ENCODE measurements at places on chromosomes 16 and 17.

DNA sequence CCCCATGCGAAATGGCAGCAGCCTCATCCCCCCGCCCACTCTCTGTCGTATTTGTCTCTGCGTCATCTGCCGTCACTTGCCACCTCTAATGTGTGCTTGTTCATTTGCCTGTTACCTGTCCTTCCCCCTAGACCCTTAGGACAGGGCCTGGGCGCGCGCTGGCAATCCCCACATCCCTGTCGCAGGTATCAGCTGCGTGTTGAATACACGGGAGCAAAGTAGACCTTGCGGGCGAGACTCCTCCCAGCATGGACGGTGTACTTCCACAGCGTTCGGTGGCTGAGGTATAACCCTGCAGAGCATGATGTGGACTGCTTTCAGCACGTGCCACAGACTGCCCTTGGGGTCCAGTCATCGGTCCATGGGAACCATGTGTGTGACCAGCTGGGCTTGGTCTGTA, 170.1 kb upstream of the CHMP6 start:
- no peak for DNase-seq

- DNase-seq: peak; percentile 14
Measured at GRCh38 chr16:86575754-86576557, 2.4 kb upstream of the FOXL1 start.

DNA sequence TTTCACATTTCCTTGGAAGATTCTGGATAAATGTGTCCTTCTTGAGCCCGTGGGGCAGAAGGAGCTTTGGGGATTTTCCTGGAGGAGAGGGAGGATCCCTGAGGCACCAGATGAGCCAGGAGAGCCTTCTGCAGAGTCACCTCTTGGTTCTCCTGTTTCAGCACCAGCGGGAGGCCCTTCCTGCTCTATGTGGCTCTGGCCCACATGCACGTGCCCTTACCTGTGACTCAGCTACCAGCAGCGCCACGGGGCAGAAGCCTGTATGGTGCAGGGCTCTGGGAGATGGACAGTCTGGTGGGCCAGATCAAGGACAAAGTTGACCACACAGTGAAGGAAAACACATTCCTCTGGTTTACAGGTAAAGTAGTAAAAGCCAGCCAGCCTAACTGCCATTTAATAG, 77.1 kb downstream of the ARSG start:
- DNase-seq: no peak

DNA sequence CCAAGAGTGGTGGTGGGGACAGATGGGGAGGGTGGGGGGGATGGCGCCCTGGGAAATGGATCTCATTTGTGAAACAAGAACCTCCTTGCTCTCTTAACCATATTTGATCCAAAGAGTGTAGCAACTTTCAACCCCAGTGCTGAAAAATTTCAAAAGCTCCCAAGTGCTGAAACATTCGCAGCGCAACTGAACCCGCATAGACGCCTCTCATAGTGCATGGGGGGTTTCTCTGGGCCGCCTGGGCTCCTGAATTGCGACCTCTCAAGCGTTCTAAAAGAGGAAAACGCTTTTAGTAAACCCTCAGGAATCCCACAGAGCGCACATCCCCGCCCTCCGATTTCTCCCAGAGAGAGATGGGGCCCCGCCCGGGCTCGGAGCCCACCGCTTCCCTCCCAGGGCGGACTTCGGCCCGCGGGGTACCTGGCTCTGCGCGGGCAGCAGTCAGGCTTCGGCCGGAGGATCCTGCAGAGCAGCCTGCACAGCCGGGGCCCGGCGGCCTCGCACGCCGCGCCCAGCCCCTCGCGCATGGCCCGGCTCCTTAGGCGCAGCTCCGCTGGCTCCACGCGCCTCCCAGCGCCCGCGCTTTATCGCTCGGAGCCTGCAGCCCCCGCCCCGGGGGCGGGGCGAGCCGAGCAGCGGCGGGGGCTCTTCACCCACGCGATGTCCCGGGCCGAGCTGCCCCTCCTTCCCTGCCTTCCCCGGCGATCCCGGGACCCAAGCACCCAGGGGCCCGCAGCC, 7.0 kb downstream of the NOS2 start:
- DNase-seq: no peak

DNA sequence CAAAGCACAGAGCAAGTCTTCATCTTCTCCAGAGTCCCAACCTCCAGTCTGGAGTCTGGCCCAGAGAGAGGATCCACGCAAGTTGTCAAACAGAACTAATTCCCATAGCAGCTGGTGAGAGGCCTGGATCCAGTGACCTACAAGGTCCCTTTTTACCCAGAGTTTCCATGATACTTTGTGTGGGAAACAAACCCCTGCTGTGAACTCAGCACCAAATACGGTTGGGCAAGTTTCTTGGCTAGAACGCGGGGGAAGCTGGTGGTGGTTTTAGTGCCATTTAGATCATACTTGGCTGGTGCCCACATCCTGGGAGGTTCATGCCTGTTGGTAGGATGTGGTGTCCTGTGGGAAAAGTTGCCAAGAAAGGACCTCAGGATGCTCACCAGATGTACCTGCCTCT, 18.1 kb downstream of the TMC7 start:
- DNase-seq: no peak

DNA sequence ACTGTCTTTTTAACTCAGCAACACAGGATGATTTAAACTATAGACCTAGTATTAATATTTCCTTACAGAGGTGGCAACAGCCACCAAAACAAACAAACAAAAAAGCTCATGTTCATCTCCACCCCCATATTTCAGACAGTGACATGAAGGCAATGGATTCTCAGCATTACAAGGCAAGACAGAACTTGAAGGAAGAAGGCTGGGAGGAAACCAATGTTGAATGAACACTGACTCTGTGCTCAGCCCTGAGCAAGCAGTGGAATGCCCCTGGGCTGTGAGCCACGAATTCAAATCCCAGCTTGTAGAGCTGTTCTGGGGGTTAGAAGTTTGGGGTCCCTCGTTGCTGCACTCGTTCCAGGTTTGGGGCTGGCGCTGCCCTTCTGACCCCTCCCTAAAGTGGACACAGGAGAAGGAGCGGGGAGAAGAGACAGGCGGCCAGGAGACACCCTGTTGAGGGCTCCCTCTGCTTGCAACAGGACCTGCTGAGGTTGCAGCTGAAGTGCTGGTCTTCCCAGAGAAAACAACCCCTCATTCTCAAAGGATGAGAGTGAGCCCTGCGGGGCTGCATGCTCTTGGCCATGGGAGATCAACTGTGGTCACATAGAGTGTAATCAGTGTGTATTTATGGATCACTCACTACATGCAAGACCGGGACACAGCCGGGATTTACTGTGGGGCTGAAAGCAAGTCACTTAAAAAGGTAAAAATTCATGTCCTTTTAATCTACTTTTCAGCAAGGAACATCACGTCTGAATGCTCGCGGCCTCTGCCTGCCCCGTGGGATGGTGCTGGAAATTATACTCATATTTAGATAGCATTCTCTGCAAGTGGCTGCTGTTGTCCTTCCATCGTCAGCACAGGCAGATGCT, 34.3 kb downstream of the MYH3 start:
- DNase-seq: no peak

GRCh38 chr16:53678155-53678554, 25.5 kb downstream of the RPGRIP1L start:
- DNase-seq: no peak

DNA sequence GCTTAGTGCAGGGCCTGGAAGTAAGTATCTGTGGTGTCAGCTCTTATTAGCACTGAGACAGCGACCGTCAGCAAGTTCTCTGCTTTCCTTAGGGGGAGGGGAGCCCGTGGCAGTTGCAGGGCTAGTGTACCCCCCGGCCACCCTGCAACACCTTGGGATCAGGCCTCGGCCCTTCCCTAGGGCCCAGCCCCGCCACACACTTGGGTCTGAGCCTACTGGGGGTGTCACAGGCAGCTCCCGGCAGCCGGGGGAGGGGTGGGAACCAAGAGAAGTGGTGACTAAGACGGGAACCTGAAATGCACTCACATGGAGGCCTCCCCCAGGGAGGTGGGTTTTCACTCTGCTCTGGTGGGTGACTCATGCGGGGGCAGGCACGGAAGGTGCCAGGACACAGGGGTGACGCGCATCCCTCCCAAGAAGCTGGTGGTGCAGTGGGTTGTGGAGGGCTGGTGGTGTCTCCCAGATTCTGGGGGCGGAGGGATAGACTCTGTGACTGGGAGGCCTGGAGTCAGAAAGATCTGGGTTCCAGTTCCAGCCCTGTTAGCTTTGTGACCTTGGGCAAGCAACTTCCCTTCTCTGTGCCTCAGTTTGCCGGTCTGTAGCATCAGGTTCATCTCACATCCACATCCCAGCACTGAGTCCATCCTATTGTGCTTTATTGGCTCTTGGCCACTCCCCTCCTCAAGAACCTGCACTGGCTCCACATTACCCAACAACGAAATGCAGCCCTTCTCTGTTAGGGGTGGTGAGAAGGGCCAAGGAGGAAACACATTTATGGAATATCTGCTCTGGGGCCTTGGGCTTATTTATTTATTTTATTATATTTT, 44.5 kb downstream of the LAT start:
- DNase-seq: peak; percentile 81

GRCh38 chr16:29310852-29311314, 95.6 kb downstream of the NPIPB11 start:
- no peak for DNase-seq

GRCh38 chr17:21298056-21298982, 13.8 kb downstream of the MAP2K3 start:
- no peak for DNase-seq

DNA sequence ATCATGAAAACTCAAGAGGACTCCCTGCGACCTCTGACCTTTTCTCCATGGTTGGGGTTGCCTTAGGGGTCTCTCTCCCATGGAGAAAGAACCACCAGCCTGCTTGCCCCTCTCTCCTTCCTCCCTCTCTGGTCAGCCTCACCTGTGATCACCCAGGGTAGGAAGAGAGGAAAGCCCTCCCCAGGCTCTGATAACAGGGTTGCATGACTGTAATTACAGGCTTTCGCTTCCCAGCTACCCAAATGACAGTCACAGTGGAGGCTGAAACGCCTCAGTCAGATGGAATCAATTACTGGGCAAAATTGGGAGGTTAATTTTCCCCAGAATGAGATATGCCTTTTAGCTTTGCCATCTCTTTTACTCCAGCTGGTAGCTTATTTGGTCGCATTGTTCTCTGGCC, 265.8 kb upstream of the SOX9 start:
- DNase-seq: no peak

DNA sequence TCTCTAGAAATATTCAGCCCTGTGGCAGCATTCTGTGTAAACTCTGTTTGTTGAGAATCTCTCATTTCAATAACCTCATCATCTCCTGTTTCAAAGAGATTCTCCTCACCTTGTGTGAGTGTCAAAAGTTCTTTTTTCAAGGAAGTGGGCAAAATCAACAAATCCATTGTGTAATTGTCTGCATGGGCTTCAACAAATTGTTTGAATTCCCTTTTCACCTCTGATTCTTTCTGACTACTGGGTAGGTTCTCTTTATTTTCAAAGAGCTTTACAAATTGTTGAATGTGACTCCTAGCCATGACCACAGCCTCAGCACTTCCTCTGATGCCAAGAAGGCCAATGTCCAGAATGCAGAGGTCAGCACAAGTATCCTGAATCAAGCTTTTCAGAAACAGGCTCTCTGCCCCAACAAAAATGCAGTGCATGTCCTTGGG, 48.0 kb downstream of the N4BP1 start:
- no peak for DNase-seq

DNA sequence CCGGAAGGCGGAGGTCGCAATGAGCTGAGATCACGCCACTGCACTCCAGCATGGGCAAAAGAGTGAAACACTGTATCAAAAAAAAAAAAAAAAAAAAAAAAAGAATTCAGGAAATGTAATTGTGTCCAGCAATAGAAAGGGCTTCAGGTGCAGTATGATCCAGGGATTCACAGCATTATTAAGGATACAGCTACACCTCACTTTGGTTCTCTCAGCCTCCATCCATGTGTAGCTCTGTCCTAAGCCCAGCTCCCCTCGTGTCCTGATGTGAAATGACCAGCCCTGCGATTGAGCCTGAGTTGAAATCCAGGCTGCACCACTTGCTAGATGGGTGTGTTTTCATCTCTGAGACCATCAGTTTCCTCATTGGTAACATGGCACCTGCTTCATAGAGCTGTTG, 3.0 kb downstream of the SLC5A10 start:
- DNase-seq: no peak

GRCh38 chr16:30920891-30921290, 2.5 kb upstream of the FBXL19 start:
- DNase-seq: no peak

DNA sequence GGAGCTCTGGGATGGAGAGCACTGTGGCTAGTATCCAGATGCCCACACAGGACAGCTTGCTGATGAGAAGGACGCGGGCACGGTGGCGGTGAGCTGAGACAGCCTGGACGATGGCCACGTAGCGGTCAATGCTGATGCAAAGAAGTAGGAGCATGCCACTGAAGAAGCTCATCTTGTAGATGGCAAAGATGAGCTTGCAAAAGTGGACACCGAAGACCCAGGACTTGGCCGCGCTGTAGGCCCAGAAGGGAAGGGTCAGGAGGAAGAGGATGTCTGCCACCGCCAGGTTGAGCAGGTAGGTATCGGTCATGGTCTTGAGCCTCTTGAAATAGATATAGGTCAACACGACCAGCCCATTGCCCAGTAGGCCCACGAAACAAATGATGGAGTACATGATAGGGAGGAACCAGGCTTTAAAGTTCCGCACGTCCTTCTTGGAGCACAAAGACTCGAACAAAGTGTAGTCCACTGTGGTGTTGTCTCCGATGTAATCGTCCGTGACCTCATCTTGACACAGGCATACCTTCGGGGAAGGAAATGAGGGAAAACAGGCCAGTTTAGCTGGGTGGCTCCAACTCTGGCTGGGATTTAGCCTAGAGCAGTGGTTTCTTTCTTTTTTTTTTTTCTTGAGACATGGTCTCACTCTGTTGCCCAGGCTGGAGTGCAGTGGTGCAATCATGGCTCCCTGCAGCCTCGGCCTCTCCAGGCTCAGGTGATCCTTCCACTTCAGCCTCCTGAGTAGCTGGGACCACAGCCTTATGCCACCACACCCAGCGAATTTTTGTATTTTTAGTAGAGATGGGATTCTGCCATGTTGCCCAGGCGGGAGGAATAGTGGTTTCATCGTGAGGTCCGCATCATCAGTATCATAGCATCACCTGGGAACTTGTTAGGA, 9.7 kb downstream of the CCR7 start:
- DNase-seq: no peak

GRCh38 chr16:85484347-85485300, 128.5 kb upstream of the GSE1 start:
- no peak for DNase-seq

GRCh38 chr16:381789-382717, at the start of gene PGAP6:
Gene PGAP6 (minus strand): TSS chr16:381978. CDS start chr16:381821, 157 bp downstream.
- DNase-seq: peak; percentile 41

GRCh38 chr17:51397361-51398127, 137.2 kb downstream of the UTP18 start:
- DNase-seq: no peak

All from CD4-positive, alpha-beta T cell treated with Interleukin-4 for 4 hours (primary cell).